Fibroblast of skin of right quadriceps (primary cell): ENCODE measurements at places on chromosomes 5 and 9.

GRCh38 chr9:89178830-89179539, 367 bp upstream of the SHC3 start:
- DNase-seq = no peak

DNA sequence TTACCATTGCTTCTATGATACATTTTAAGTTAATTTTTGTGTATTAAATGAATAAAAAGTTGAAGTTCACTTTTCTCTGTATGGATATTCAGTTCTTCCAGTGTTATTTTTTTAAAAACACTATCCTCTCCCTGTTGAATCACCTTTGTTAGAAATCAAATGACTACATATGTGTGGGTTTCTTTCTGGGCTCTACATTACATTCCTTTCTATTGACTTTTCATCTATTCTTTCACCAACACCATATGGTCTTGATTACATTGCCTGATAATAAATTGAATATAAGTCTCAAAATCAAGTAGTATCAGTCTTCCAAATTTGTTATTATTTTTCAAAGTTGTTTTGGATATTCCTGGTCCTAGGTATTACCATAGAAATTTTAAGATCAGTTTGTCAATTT, 7.3 kb upstream of the RASEF start:
- peak; percentile 82 for DNase-seq

DNA sequence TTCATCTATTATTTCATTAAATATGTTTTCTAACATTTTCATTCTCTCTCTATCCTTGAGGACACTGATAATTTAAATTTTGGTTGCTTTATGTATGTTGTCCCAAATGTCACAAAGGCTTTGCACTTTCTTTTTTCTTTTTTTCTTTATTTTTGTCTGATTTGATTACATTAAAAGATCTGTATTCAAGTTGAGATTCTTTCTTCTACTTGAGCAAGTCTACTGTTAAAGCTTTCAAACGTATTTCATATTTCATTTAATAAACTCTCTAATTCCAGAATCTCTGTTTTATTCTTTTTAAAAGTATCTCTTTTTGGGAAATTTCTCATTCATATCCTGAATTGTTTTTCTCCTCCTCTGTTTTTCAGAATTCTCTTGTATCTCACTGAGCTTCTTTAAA, 106.5 kb downstream of the GNA14 start:
- no peak for DNase-seq

DNA sequence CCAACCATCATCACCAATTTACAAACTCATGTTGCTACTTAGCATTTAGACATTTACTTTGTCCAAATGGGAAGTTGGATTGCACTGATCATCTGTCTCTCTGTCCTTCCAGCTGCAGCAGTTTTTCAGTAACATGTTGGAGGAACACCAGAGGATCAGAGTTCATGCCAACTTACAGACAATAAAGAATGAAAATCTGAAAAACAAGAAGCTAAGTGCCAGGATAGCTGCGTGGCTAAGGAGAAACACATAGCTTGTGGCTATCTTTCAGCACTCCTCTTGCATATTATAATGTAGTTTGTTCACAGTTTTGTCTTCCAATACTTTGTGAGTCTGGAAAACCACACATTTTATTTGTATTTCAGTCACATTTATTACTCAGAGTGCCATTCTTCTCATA, 6.4 kb upstream of the ARL14EPL start:
- no peak for DNase-seq

DNA sequence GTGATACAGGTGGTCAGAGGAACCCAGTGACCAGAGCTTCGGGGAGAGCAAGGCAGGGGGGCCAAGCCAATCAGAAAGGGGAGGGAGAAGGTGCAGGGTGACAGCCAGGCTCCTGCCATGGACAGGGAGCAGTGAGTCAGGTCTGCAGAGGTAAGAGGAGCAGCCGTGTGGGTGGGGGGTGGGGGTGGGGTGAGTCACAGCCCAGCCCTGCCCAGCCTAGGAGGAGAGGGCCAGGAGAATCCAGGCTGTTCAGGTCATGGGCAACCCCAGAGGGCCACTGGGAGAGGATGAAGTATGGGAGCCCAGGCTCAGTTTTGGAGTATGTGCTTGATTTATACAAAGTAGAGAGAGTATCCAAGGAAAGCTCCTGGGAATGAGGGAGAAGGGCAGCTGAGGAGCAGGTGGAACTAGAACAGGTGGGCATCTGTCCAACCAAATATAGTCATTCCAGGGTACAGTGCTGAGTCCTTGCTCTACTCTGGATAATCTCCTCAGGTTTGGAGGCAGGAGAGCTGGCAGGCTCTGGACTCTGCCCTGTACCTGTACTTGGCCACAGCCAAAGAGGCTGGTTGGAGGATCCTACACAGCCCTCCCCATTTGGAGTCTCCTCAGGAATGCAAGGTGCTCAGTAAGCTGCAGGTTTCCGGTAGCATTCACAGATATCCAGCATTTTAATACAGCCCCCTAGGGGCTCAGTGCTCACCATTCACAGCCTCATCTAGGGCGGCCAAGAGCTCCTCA, 1.6 kb downstream of the HBEGF start:
- peak; percentile 34 for DNase-seq

DNA sequence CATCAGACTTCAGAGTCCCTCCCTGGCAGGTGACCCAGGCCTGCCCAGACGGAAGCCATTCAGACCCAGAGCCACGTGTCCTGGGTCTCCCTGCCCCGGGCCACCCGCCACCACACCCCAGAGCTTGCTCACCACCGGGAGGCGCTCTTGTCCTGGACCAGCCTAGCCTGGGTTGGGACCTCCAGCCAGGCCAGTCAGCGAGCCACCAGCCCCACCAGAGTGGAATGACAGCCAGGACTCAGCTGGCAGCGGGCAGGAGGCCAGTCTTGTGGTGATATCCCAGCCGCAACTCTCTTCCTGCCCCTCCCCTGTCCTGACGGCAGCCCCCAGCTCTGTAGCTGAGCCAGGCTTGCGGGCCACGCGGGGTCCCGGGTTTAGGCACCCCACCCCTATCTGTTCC, 1.7 kb upstream of the PTGDS start:
- no peak for DNase-seq

GRCh38 chr5:132272311-132273210, 15.1 kb downstream of the PDLIM4 start:
- peak; percentile 58 for DNase-seq

DNA sequence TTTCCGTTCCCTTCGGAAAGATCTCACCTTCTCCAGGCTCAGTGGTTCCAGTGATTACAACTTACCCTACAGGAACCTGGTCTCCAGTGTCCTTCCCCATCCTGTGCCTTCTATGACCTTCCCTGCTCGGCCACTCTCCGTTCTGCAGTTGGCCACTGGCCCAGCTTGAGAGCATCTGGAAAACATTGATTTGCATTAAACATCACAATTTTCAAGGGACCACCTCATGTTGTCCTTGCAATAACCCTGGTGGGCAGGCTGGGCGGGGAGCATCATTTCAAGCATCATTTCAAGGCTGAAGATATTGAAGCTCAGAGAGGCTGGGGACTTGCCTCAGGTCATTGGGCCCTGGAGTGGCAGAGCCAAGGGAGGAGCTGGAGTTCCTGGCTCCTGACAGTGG, 177.4 kb downstream of the SEC61B start:
- no peak for DNase-seq

GRCh38 chr5:174381241-174381640, 335.7 kb downstream of the NSG2 start:
- no peak for DNase-seq
